ENCODE measurements at places on chromosomes 11 and 22.

GRCh38 chr11:66974724-66975404, at the start of gene C11orf86:
Gene C11orf86, plus strand, starts transcription at chr11:66975304. Its CDS starts 59 bp downstream, at chr11:66975363.
- DNase-seq: no peak

DNA sequence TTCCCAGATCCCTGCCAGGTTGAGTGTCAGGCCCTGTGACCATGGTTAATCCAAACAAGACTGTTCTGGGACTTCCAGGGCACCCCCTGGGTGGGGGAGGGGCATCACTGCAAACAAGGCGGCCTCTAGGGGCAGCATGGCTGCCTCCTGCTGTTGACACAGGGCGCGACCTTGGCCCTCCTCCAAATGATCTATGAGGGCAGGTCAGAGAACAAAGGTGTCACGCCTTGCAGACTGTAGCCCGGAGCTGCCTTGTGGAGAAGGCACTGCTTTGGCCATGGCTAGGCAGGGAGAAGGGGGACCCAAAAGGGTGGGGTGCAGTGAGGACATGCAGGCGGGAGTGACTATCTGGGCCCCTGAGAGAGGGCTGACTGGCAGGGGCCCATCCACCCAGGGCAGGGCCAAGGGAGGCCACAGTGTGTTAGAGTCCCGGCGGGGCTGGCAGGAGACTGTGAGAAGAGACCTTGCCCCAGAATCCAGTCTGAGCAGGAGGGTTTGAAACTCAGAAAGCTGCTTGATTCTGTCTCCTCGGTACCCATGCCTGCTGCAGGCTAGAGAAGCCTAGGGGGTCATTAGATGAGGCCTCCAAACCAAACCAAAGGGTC, 35.6 kb downstream of the KCNC1 start:
- DNase-seq: no peak

GRCh38 chr22:21051831-21052400, 6.2 kb downstream of the LRRC74B start:
- no peak for DNase-seq

DNA sequence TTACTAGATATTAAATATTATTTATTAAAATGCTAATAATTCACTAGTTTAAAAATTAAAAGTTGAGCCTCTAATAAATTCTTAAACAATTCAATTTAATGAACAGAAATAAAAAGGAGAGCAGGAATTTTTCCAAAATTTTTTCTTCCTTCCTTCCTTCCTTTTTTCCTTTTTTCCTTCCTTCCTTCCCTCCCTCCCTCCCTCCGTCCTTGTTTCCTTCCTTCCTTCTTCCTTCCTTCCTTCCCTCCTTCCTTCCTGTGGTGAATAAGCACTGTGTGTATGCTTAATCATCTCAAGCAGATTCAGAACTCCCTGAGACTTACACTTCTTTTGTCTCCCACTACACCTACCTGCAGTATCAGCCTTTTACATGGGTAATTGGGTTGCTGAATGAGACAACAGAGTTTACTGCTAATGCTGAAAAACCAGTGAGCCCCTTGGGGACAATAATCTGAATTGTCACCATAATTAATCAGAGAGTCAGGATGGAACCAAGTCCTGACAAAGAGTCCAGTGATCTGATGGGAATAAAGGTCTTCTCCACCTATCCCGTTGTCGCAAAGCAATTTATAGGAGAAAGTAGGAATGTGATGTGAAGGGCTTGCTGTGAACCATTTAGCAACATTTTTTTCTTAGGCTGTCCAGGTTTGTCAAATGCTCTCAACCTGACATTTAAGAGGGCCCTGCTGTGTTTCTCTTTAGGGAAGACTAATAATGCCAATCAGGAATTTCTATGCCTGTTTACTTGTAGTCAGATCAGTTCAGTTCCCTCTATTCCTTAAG, 58.1 kb upstream of the CEP295 start:
- peak; percentile 27 for DNase-seq

GRCh38 chr11:89015614-89016013, 50.2 kb downstream of the GRM5 start:
- no peak for DNase-seq

DNA sequence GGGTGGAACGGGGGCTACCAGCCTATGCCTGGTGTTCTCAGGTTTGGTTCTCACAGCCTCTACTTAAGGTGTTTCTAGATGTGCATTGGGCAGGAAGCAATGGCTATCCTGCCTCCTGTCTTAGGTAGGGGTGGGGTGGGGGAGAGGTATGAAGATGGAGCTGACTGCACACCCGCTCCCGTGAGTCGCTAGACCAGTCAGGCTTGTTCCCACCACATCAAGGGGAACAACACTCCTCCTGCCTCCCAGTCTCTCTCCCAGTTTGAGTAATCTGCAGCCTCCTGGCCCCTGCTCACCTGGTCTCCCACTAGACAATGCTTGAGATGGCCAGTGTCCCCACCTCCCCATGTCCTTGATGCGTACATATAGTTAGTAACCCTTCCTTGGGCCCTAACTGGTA, 79.3 kb upstream of the TENM4 start:
- DNase-seq: no peak

DNA sequence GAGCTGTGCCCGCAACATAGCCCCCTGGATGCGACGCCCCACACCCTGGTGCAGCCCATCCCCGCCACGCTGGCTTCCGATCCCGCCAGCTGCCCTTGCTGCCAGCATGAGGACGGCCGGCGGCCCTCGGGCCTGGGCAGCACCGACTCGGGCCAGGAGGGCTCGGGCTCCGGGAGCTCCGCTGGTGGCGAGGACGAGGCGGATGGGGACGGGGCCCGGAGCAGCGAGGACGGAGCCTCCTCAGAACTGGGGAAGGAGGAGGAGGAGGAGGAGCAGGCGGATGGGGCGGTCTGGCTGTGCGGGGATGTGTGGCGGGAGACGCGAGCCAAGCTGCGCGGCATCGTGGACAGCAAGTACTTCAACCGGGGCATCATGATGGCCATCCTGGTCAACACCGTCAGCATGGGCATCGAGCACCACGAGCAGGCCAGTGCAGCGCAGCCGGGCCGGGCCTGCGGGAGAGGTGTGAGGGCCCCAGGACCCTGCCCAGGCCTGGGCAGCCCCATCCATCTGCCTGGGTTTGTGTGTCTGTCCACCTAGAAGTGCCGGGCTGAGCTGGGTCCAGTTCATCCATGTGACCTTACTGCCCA, 79.0 kb downstream of the CACNA1I start:
- no peak for DNase-seq

GRCh38 chr11:2709429-2709828, 9.6 kb upstream of the KCNQ1OT1 start:
- DNase-seq: no peak

- DNase-seq: no peak
These were observed at the start of gene NCR3LG1 for GRCh38 chr11:17351510-17352176. Gene NCR3LG1, plus strand, starts transcription at chr11:17351800. Its CDS starts 170 bp downstream, at chr11:17351970.

DNA sequence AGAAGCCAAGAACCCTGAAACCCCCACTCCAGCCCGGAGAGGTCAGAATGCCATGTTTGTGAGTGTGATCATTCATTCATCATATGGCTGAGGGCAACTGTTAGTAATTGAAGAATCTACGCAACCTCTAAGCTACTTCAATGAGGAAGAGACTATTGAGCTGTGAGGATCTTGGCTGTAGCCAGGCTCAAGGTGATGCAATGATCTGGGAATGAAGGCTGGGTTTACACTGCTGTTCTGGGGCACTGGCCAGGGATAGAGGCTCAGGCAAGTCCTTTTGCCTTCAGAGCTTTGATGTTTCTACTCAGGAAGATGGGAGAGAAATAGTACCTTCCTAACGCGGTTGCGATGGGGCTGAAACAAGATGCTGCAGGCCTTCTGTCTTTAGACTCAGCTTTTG, 12.9 kb downstream of the CRYBB2 start:
- DNase-seq: no peak

GRCh38 chr22:41240377-41241132, at the start of gene CHADL:
Gene CHADL, minus strand, starts transcription at chr22:41240931. Its CDS starts 50 bp downstream, at chr22:41240881.
- DNase-seq: no peak

GRCh38 chr11:68044898-68045351, 6.1 kb downstream of the TCIRG1 start:
- no peak for DNase-seq

- no peak for DNase-seq
These were observed 5.2 kb downstream of the APOL1 start for GRCh38 chr22:36257948-36258670.

GRCh38 chr22:29340566-29340965, 25.1 kb upstream of the RASL10A start:
- no peak for DNase-seq

DNA sequence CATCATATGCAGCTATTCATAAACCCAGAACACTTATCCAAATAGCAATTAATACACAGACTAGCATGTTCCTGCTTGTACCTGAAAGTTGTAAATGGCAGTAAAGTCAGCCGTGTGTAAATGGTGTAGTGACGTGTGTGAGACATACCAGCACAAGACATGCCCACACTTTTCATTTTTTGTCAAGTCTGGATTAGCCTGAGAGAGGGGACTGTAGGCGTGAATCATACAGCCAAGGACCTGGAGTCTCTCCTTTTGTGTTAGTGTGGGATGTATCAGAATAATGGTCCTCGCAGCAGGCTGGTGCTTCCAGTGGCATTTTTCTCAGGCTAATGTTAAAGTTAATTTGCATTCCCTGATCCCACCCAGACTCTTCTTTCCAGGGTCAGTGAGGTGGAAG, 116.8 kb upstream of the BMAL1 start:
- DNase-seq: no peak

- DNase-seq: no peak
These were observed 5.5 kb downstream of the KMT2A start for GRCh38 chr11:118441770-118442275.

DNA sequence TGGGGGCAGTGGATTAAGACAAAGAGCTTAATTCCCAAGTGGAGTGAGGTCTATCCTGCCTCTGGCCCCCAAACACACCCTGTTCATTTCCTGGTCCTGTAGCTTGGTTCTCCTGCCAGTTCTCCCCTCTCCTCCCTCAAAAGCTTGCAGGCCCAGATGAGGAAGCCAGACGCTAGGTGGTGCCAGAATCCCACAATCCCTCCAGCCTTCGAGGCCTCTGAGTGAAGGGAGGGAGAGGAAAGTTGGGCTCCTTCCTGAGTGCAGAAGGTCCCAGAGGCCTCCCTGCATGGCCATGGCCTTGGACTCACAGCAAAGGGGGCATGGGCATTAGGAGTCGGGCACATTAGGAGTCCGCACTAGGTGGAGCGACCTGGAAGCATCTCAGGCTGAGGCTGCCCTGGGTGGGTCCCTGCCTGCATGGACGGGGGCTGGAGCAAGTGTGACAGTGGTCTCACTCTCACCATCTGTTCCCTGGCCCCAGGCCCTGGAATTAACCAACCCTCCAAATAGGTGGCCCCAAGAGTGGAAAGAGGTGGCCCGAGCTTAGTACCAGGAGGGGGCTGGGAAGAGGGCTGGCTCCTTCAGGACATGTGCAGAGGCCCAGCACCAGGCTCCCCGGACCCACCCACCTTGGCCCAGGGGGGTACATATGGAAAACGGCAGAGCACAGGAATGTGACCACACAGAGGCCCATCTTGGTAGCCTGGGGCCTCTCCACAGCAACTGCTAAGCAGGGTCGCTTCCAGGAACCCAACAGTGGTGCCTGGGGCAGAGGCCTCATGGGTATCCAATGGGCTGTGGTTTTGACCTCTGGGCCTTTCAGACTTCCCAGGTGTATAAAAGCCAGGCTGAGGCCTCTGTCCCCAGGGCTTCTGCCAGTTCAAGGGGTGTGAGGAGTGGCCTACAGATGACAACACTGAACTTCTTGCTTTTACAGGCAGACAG, 5.2 kb downstream of the FXYD2 start:
- DNase-seq: no peak

DNA sequence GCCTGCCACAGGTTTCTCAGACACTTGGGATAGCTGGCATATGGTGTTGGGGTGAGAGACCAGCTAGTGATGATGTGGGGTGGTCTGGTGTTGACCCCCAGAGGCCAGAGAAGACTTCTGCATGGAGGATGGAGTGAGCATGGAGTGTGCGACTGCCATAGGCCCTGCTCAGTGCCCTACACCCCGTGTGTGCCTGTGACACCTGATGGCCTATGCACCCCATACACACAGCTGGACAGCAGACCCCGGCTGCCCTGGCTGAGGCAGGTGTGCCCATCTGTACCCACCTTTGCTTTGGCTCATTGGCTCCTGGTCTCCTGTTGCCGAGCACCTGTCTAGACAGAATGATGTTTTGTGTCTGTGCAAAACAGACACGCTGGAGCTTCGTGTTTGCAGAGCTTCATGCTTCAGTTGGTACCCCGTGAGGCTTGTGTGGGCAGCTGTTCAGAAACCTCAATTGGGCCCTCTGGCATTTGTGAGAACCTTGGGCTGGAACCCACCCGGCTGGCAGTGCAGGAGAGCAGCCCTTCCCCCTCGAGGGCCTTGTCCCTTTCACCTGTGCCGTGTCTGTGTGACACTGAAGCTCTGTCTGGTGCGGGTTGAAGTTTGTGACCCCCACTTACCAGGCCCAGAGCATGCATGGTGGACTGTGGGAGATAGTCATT, 27.6 kb downstream of the BCR start:
- no peak for DNase-seq

DNA sequence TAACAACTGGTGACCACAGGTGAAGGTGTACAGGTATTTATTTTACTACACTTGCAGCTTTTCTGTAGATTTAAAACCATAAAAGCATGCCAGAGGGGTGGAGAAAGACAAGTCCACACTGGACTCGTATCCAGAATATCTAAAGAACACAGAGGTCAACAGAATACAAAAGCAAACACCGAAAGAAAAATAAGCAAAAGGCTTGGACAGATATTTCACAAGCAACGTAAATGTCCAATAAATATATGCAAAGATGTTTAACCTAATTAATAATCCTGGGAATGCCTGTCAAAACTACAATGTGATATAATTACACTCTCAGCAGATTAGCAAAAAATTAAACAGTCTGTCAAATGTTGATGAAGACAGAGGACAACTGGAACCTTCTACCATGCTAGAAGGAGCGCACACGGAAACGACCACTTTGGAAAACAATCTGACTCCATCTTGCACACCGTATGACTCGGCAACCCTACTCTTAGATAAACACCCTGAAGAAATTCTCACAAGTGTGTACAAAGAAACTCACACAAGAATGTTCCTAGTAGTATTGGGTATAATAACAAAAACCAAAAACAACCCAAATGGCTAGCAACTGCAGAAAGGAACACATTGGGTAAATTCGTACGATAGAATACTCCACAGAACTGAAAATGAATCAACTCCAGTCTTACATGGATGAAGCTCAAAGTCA, 27.2 kb downstream of the GNB1L start:
- DNase-seq: no peak

DNA sequence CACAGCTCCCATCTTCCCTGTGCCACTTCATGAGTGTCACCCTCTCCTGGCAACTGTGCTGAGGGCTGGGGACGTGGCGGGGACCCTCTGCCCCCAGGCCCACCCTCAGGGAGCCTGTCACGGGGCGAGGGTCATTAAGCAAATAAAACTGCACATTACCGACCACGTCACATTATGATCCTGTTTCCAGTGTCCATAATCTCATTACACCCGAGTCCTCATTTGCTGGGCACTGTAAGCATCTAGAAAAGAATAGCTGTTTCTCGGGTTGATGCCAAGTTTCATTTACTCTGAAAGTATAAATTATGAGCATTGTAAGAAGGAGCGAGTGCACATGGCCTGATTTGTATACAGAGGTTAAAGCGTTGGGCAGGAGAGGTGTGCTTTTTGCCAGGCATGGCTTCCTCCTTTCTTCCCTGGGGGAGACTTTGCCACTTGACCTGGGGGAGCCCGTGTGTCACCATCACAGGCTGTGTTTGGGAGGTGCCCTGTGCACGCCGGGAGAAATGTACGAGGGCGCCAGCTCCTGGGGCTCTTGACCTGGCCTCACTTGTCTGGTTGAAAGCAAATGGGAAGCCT, 50.5 kb downstream of the LRP5 start:
- no peak for DNase-seq

Data from NCI-H1436 treated with DMSO at 0.1 percent for 48 hours (cell line).